ENCODE measurements at places on chromosomes 7 and 10.

- DNase-seq, result no peak
Measured at GRCh38 chr7:20347680-20348079, 17.0 kb downstream of the ITGB8 start.

DNA sequence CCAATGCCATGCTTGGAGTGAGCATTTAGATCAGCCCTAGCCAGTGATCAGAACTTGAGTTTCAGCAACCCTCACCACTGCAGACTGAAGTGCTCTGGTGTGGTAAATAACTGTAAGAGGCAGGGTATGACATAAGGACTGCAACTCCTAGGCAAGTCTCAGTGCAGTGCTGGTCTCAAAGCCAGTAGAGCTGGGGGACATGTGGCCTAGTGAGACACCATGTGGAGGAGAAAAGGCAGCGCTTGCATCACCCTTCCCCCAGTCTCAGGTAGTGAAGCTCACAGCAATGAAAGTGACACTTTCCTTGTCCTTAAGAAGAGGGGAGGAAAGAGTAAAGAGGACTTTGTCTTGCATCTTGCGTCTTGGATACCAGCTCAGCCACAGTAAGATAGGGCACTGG lies 386.8 kb upstream of the POT1 start:
- DNase-seq, result no peak

- DNase-seq, result no peak
Measured at GRCh38 chr10:68043030-68043429, 32.1 kb downstream of the HERC4 start.

DNA sequence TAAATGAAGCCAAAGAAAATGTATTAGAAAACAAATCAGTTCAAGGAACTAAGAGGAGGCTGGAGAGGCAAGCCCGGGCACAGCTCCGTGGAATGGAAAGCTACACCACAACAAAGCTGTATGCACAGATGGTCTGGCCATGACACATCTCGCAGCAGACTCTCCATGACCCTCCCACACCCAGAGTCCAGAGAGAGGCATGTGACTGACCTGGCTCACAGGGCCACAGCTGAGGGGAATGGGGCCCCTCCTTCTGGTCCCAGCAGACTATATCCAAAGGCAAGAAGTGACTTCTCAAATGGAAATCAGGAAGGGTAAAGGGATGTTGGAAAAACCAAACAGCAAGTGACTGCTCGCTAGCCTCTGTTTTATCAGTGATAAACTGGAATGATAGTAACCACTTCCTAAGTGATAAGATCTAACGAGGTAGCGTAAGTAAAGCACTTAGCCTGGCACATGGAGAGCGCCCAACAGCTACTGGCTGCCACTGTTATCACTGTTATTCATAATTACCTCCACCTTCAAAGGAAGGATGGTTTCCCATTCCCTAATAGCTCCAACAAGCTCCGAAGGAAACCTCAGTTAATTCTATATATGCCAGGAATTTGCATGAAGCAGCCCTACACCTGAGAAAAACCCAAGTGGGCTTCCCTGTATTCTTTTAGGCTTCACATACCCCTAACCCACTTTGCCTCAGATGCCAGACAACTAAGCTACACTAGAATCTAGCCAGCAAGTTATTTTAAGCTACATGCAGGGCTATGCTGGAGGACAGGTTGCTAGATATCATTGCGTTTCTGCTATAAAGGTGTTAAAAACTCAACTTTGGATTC lies 8.4 kb downstream of the OSBPL3 start:
- DNase-seq, result no peak

DNA sequence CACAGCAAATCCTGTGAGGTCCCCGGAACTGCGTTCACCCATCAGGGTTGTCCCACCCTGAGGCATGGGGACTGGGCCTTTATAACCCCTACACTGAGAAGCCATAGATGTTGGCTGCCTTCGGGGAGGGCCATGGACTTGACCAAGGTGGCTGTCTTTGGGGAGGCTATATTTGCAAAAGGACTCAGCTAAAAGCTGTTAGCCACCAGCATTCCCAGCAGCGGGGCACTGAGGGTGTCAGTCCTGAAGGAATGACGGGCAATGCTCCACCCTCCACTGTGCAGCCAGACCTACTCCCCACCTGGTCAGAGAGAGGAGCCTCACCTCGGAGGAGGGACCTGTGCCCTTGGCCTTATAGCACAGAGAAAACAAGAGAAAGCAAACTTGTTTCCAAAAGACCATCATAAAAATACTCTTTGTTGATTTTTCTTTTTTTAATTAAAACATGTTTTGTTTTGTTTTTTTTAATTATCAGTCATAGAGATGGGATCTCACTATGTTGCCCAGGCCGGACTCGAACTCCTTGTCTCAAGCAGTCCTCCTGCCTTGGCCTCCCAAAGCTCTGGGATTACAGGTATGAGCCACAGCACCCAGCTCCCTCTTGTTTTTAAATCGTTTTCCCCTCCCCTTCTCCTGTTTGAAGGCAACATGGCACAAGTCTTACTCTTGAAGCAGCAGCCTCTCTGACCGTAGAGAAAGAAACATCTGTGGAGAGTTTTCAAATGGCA lies 26.7 kb upstream of the CUX1 start:
- DNase-seq, result no peak

GRCh38 chr10:80110986-80111385 lies 21.5 kb upstream of the PLAC9 start:
- DNase-seq, result no peak

DNA sequence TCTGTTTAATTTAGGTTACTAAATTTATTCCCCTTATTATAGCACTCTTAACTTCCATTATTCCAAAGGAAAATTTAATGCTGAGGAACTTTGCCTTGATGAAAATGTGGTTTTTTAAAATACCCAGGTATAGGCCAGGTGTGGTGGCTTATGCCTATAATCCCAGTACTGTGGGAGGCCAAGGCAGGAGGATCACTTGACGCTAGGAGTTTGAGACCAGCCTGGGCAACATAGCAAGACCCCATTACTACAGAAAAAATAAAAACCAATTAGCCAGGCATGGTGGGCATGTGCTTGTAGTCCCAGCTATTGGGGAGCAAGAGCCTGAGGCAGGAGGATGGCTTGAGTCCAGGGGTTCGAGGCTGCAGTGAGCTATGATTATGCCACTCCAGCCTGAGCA lies 32.4 kb downstream of the TMEM243 start:
- DNase-seq, result no peak

- no peak for DNase-seq
Measured at GRCh38 chr7:157021071-157021870, 10.8 kb upstream of the MNX1 start.

- no peak for DNase-seq
Measured at GRCh38 chr7:127988751-127989150, 42.5 kb downstream of the LRRC4 start.

- no peak for DNase-seq
Measured at GRCh38 chr7:24734306-24734705, 23.0 kb downstream of the GSDME start.

DNA sequence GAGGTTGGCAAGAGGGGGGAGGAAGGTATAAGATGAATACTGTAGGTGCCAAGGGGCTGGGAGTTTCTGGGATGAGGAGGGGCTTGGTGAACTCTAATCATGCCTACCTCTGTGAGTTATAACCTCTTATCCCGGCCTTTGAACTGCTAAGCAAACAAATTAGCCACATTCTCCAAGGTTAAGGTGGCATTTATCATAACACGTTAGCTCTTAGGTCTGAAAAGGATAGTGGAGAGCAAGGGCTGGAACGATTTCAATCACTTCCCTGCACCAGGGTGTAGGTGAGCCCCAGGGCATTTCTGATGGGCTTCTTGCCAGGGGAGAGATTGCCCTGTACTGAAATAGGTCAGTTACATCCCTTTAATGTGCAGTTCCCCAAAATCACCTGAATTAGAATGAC lies 28.6 kb upstream of the DMBT1 start:
- no peak for DNase-seq

- no peak for DNase-seq
Measured at GRCh38 chr7:8615019-8615418, 181.6 kb downstream of the NXPH1 start.

- DNase-seq, result no peak
Measured at GRCh38 chr10:63603709-63604445, 82.7 kb downstream of the REEP3 start.

GRCh38 chr7:83347945-83348444 lies 185.3 kb upstream of the PCLO start:
- DNase-seq, result no peak

GRCh38 chr10:113970641-113971040 lies 73.0 kb upstream of the ADRB1 start:
- no peak for DNase-seq

DNA sequence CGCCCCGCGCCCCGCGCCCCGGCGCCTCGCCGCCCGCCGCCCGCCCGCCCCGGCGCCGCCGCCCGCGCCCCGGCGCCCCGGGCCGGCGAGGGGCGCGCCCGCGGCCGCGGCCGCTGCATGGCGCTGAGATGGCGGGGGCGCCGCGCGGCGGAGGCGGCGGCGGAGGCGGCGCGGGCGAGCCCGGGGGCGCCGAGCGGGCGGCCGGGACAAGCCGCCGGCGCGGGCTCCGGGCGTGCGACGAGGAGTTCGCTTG lies 174 bp downstream of the ADCY1 start:
- DNase-seq, result no peak

DNA sequence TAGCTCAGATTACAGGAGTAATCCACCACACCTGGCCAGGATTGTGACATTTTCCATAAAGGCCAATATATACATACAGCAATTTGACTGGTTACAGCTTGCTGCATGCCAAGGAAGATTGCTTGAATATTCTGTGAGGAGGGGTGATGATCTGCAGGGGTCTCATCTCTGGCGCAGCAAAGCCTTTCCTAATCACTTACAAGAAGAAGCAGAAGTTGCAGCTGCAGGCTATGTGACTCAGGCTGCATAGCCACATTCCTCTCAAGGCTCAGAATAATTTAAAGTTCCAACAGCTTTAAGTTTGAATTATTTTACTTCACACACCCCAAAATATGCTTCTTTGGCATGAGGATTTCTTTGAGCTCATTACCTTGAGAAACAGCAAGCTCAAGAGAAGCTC lies 11.4 kb upstream of the RASGEF1A start:
- DNase-seq, result no peak
